SIG-M5 (cell line): ENCODE measurements at places on chromosomes 3 and 15.

DNA sequence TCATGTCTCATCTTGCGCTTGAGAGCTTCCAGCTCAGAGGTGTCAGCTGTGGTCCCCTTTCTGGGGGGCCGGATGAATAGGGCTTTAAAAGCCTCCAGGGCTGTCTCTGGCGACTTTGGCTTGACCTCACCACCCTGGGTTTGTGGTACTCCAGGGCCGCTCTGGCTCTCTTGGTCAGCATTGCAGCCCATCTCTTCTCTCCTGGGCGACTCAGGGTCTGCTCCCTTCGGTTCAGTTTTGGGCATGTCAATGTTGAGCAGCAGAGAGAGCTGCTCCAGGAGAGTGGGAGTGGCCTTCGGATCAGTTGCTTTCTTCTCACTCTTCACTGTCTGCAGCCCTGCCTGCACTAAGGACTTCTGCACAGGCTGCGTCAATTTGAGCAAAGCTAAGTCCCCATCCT lies 127.9 kb downstream of the FMN1 start:
- DNase-seq = no peak

- no peak for DNase-seq
Observed at GRCh38 chr15:38814891-38815290, 250.3 kb upstream of the RASGRP1 start.

DNA sequence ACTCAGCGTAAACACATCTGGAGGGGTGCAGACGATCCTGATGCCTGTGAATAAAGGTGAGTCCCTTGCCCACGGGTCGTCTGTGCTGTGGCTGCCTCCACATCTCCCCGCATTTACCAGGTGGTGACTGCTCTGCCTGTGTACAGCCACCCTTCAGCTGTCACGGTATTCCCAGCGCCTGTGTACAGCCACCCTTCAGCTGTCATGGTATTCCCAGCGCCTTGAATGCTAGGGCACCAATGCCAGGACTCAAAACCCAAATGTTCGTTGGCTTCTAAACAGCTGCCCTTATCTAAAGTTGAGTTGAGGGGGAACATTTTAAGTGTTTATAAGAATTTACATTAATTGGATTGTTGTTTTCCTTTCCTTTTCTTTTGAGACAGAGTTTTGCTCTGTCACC lies 27.4 kb downstream of the MAP6D1 start:
- DNase-seq = no peak

- DNase-seq = no peak
Observed at GRCh38 chr3:49255112-49255511, 21.9 kb downstream of the C3orf62 start.

GRCh38 chr15:89329329-89330084 lies 5.1 kb downstream of the POLG start:
- DNase-seq = no peak

DNA sequence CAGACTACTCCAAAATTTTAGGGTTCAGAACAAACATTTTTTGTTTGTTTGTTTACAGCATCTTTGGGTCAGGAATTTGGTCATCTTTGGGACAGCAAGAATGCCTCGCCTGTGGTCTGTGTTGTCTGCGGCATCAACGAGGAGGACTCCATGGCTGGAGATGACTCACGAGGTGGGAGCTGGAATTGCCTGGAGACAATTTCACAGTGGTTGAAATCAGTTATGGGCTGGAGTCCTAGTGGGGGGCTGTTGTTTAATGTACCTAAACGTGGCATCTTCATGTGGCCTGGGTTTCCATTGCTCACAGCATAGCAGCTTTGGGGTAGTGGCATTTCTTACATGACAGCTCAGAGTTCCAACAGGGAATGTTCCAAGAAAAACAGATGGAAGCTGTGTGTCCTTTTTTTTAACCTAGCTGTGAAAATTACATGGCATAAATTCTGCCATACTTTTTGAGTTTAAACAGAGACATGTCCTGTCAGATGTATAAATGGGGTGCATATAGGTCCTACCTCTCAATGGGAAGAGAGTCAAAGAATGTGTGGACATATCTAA lies 507.3 kb upstream of the CBLB start:
- no peak for DNase-seq

- no peak for DNase-seq
Observed at GRCh38 chr15:98164571-98164970, 204.1 kb downstream of the ARRDC4 start.

- no peak for DNase-seq
Observed at GRCh38 chr3:72337480-72337855, 510.8 kb downstream of the SHQ1 start.

DNA sequence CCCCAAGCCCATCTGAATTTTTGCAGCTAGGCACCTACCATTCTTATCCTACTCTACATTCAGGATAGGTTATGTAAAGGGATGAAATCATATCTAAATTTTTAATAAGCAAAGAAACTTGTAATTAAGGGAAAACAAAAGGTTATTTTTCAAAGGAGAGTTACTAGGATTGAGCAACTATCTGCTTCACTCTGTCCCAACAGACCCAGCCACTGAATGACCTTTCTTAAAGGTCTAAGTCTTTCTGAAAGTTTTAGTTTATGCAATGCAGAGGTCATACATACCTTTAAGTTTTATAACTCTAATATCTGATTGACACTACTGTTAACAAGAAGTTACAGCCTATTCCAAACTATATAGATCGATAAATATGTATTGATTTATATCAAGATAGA lies 209.2 kb upstream of the CTNNB1 start:
- DNase-seq = no peak

DNA sequence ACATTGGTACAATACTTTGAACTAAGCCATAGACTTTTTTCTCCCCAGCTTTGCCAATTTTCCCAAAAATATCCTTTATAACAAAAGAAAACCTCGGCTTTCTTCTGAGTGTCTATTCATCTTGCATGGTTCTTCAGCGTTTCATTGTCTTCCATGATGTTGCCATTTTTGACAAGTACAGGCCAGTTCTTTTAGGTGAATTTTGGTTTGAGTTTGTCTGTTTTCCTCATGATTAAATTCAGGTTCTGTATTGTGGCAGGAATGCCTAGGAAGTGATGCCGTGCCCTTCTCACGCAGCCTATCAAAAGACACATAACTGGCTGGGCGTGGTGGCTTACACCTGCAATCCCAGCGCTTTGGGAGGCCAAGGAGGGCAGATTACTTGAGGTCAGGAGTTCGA lies 7.6 kb upstream of the CSPG4 start:
- no peak for DNase-seq

DNA sequence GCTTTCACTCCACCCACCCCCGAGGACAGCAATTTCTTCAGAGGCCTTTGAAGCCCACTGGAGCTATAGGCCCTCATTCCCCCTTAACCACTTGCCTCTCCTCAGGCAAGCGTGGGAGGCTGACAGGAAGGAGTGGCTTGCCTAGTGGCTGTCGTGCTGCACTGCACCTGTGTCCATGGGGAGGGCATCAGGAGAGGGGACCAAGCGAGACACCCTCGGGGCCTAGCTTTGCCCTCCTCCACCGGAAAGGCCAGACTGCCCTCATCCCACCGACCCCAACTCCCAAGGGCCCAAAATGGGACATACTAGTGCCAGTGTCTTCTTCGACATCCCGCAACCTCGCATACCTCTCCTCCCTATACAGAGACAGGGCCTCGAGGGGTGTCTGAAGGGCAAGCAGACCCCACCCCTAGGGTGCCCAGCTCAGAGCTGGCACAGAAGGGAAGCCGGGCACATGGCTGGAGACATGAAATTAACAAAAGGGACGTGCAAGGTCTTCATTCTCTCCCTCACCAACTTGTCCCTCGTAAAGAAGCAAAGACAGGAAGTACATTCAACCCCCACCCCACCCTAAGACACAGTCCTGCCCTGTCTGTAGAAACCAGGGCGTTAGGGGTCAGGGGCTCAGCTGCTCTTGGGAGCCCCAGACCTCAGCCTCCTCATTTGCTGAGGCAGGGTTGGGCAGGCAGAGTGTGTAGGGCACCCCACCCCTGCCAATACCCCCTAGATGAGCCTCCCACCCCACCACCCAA lies 24.3 kb downstream of the VIPR1 start:
- DNase-seq = no peak

- DNase-seq = no peak
Observed at GRCh38 chr15:25624504-25625177, 185.8 kb upstream of the UBE3A start.

DNA sequence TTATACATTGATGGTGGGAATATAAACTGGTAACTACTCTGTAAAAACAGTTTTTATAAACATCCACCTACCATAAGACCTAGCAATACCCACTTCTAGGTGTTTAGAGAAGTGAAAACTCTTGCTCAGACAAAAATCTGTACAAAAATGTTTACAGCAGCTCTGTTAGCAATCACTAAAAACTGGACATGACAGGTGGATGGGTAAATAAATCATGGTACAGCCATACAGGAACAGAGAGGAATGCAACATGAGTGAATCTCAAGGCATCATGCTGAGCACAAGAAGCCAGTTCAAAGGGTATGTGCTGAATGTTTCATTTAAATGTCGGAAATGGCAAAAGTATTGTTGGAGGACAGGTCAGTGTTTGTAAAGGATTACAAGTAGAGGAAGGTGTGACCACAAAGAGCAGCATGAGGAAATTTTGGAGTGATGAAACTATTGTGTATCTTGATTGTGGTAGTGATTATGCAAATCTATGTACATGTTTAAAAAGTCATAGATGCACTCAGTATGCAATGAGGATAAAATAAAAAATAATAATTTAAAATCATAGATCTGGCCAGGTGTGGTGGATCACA lies 2.8 kb upstream of the RNU5A-1 start:
- DNase-seq = no peak

DNA sequence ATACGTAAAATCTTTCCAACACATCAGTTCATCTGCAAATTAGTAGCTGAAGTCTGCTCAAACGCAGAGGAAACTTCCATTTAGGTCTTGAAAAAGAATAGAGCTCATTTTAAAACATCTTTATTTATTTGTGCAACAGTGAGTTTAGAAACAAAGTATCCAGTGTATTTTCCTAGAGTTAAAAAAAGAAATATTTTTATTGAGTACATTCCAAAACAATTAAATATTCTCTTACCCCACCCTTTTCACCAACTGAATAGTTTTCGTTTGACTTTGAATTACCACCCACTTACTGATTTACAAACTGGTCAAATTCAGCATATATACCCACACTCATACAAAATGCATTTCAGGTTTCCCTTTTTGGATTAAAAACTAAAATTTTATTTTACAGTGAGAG lies 104.7 kb downstream of the ZBTB20 start:
- no peak for DNase-seq

- DNase-seq = no peak
Observed at GRCh38 chr3:73787620-73788019, 162.9 kb upstream of the PDZRN3 start.

DNA sequence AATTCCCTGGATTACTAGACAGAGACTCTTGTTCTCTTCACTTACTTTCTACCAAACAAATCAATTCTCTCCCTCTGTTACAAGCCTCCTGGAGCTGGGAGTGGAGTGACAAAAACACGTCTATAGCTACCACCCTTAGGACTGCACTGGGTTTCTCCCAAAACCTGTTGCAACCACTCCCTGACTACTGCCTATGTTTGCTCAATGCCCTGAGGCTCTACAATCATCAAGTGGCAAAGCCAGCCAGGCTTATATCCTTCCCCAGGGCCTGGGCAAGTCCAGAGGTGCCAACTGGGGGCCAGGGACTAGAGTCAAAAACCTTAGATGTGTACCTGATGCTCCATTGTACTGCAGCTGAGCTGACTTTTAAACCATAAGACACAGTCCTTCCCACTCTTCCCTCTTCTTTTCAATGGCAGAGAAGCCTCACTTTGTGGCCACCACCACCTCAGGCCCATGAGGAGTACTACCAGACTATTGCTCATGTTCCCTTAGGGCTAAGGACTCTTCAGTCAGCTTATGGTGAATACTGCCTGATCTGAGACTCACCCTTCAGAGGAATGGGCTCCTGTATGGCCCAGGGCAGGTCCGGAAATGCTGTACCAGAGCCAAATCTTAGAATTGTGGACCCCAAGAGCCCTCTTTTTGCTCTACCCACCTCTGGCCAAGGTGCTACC lies 125.4 kb upstream of the PLCL2 start:
- DNase-seq = no peak

DNA sequence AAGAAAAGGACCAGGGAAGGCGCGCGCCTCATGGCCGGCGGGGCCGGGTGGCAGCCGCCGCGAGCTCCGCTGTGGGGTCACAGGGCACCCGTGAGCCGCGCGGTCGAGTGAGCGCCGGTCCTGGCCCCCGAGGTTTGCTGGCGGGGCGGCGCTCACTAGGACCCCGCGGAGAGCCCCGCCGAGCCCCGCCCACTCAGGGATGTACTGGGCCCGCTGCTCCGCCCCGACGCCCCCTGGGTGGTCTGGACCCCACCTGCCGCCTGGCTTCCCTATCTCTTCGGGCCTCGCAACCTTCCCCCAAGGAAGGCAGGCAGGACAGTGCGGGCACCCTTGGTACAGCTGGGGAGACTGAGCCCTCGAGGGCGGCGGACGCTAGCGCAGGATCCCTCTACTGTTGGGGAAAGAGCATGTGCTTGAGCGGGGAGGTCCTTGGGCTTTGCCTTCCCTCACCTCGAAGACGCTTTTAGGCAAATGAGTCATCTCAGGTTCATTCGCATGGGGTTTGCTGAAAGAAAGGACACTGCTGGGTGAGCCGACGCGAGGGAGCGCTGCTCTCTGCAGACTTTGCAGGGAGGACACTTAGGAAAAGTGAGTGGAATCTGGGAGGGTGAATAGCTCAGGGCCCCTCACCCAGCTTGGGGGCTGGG lies at the start of gene CHRNB4:
CHRNB4 (minus strand) TSS at position 109 of the 647 bp plus-strand sequence; CDS start at position 32, 77 bp downstream.
- no peak for DNase-seq

- DNase-seq = no peak
Observed at GRCh38 chr3:37608061-37608702, 253.5 kb upstream of the CTDSPL start.

DNA sequence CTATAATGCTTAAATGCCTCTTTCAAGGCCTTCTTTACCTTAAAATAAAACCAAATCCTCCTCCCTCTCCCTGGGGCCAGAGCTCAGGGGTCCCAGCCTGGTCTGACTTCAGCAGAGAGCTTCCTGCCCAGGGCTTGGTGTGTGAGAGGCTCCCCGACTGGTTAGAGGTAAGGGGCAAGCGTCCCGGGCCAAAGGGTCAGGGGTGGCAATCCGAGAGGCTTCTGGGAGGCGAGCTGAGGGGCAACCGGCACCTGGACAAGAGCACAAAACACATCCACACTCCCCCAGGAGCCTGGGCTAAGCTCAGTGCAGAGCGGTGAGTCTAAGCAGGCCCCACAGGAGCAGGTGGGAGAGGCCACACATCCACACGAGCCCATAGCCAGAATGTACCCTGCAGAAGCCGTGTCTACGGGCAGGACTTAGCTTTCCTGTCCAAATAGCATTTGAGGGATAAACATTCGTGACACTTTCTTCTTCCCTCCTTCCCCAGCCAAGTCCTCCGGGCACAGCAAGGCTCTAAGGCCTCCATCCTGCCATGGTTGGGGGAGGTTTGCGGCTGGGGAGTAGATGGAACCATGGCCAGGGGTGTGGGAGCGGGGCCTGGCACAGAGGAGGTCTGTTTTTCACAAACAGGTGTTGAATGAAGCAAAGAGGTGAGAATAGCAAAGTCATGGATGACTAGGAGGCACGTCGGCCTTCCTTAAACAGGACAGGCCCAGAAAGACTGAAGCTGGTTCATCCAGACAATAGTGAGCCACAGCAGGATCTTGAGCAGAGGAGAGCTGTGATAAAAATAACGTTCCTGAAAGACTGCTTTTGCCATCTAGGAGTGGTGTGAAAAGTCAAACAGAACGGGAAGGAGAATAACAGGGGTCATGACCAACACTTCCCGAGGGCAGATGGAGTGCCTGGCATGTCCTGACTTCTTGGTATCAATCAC lies 98.7 kb upstream of the IQSEC1 start:
- DNase-seq = no peak
